ENCODE measurements at places on chromosomes 2 and 18.

DNA sequence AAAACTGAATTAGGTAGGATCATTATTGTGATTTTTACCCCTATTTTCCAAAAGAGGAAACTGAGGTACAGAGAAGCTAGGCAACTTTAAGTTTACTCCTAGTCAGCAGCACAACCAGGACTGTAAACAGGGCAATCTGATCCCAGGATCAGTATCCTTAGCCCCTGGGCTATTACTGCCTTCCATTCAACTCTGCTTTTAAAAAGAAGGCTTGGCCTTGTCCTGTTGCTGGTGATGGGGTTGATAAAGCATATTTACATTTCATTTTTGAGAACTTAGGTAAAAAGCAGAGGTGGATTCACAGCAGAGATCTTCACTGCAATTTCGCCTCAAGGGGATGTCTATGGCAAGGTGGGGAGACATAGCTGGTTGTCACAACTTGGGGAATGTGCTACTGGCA is 148.5 kb downstream of the GALNT14 start:
- no peak for DNase-seq

- DNase-seq: no peak
Observed at GRCh38 chr2:122682356-122682755, 926.9 kb downstream of the TSN start.

GRCh38 chr2:232521959-232522622 is 1.9 kb downstream of the PRSS56 start:
- no peak for DNase-seq

GRCh38 chr18:37230768-37231167 is 334.8 kb downstream of the CELF4 start:
- no peak for DNase-seq

DNA sequence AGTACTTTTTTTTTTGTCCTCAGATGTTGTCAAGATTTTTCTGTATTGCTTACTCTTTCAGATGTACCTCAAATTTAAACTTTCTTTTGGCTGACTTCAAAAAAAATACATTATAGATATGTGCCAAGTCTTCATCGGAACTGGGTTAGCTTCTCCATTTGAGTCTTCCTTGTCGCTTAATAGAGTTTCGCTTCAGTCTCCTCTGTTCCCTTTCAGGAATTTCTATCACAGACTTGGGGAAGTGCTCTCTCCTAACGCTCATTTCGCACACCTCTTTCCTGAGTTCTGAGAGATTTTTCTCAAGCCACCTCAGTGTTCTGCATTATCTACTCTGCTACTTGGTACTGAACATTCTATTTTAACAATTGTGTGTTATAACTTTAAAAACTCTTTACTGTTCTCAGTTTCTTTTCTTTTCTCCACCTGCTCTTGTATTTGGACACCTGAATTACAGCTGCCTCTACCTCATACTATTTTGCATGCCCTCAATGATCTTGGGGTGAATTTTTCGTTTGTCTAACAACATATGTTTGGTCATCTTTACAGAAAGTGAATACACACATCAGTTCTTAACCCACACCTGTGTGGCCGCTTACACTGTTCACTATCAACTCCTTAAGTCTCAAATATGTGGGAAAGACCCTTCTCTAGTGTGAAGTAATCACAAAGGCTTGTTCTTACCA is 16.5 kb downstream of the PTPN2 start:
- DNase-seq: no peak

GRCh38 chr2:46268196-46268595 is 29.0 kb upstream of the EPAS1 start:
- no peak for DNase-seq

DNA sequence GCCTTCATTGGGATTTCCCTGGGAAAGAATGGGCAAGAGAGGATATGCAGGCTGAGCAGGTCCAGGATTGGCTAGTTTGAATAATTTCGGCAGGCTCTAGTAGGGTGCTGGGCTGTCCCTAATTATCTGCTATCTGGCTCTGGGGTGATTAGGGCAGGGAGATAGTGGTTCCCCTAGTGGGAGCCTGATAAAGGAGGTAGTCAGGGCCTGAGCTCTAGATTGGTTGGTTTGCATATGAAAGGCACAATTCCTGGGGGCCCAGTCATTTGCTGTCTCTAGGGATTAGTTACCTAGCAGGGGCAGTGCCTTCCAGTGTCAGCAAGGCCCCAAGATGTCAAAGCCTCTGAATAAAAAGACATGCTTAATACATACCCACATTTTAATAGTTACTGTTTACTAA is 690.1 kb upstream of the KLHL29 start:
- no peak for DNase-seq

- no peak for DNase-seq
Observed at GRCh38 chr2:168718622-168719021, 83.8 kb upstream of the NOSTRIN start.
